ENCODE measurements at places on chromosomes 2 and 18.

GRCh38 chr2:216370961-216371712 is 1.1 kb downstream of the MARCHF4 start:
- DNase-seq: no peak

DNA sequence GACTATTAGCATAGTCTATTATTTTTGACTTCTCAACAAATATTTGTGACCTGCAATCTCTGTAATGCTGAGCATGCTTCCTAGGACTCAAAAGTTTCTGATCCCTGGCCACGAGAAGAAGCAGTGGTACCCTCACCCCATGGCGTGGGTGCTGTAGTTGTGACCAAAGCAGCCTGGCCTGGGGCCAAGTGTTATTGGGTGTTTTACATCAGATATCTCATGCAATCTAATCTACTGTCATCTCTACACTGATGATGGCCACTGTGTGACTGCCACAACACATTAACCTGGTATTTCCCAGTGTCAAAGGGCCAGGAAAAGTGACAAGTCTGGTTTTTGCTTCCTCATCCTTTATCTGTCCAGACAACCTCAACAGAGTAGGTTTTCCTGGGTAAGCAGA is 80.8 kb upstream of the WIPF1 start:
- DNase-seq: no peak

GRCh38 chr2:143480601-143481236 is 351.5 kb downstream of the ARHGAP15 start:
- DNase-seq: no peak

- DNase-seq: no peak
Measured at GRCh38 chr2:46167406-46167805, 129.8 kb upstream of the EPAS1 start.

DNA sequence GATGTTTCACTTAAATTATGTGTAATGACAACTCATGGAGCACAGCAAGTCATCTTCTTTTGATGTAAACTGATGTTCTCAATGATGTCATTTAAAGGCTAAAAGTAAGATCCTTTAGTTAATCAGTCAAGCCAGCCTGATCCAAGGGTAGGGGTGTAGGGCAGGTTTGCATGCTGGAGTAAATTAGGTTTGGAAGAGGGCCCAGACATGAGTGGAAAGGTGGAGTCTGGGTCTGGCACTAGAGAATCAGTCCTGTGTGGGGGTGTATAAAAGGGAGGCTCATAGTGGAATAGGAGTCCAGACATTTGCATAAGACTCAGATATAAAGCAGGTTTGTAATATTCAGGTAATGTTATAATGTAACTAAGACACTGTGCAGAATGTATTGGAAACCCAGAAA is 88.8 kb upstream of the NYAP2 start:
- no peak for DNase-seq

GRCh38 chr2:131039535-131039907 is 53.7 kb downstream of the FAM168B start:
- DNase-seq: no peak
